ENCODE measurements at places on chromosomes 11 and 22.

DNA sequence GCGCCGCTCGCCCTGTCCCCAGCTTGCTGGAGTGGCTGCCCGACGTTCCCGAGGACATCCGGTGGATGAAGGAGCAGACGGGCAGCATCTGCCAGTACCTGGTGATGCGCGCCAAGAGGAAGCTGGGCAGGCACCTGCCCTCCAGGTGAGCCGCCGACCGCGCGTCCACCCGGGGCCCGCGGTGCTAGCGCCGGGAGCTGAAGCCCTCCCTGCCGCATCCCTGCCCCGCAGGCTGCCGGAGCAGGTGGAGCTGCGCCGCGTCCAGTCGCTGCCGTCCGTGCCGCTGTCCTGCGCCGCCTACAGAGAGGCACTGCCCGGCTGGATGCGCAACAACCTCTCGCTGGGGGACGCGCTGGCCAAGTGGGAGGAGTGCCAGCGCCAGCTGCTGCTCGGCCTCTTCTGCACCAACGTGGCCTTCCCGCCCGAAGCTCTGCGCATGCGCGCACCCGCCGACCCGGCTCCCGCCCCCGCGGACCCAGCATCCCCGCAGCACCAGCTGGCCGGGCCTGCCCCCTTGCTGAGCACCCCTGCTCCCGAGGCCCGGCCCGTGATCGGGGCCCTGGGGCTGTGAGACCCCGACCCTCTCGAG, 3.3 kb upstream of the CRACR2B start:
- no peak for DNase-seq

DNA sequence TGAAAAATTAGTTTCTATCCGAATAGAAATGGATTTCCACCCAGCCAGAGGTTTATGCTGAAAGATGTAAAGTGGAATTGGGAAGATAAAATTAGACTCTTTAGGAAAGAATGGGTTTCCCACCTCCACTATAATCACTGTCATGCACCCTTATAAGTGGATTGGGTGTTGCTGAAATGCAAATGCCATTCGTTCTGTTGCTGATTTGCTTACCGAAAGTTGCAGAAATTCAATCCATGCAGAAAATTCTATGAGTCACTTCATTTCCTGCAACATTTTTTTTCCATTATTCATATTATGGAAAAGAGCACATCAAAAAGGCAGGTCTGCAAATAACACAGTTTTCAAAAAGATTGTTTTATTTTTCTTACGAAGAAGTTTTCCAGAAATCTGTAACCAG, 65.6 kb downstream of the LDLRAD3 start:
- DNase-seq, result no peak

- DNase-seq, result no peak
Measured at GRCh38 chr11:68430801-68431200, 29.8 kb upstream of the PPP6R3 start.

GRCh38 chr11:7383406-7383805, 101.9 kb upstream of the OLFML1 start:
- DNase-seq, result no peak

DNA sequence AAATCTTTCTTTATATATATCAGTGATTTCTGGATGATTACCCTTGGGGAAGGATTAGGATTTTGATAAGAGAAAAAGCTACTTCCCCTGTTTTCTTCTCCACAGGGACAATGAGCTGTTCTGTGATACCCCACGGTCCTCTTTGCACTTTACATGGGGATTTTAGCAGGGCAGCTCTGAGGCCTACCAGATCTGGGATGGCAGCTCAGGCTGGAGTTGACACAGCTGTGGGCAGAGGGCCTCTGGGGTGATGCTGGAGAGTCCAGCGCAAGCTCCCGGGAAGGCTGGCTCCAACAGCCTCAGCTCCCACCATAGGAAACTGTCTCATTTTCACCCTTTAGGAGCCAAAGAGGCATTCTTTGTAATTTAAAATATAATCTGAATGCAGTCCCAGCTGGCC, 383.8 kb upstream of the NARS2 start:
- no peak for DNase-seq

DNA sequence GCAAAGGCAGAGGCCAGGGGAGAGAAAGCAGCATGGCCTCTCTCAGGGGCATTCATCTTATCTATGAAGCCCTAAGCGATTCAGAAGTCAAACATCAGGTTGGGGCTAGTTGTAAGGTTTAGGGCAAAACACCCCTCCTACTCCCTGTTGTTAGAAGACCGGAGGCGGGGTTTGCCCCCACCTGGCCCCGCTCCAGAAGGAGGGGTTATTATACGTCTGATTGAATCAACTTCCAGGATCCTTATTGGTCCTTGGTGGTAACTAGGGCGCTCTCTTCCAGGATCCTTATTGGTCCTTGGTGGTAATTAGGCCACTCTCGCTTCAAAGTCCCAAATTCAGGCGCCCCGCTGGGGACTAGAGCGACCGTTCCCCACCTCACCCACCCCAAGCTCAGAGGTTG, 12.1 kb upstream of the SMTN start:
- no peak for DNase-seq

DNA sequence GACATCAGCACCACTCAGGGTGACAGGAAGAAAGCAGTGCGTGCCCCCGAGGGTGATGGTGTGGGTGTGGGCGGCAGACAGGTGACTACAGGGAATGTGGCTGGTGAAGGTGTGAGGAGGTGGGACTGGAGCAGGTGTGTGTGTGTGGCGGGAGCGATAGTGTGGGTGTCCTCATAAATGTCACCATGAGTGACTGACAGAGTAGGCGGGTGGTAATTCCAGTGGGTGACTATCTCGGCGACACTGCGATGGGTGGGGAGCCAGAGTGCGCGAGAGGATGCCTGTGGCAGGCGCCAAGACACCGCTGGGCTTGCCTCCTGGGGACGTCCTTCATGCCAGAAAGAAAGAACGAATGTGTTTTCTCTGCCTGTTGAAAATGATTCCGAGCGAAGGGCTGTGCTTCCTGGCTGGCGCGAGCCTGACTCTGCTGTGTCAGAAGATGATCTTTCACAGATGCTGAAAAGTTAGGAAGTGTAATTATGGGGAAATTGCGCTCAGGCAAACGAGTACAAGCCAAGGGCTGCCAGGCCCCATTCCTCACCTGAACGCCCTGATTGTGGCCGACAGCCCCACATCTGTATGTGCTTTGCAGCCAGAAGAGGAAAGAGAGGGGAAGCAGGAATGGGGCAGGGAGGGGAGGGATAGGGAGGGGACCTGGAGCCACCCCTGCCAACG, 98.8 kb upstream of the CD82 start:
- DNase-seq, result no peak

GRCh38 chr22:35918456-35918855, 110.2 kb downstream of the RBFOX2 start:
- DNase-seq, result no peak

GRCh38 chr11:123477205-123477907, 47.3 kb downstream of the GRAMD1B start:
- no peak for DNase-seq

GRCh38 chr11:70070706-70071105, 7.4 kb upstream of the ANO1 start:
- DNase-seq, result no peak

GRCh38 chr11:78355309-78355705, 62.3 kb downstream of the GAB2 start:
- DNase-seq, result no peak

DNA sequence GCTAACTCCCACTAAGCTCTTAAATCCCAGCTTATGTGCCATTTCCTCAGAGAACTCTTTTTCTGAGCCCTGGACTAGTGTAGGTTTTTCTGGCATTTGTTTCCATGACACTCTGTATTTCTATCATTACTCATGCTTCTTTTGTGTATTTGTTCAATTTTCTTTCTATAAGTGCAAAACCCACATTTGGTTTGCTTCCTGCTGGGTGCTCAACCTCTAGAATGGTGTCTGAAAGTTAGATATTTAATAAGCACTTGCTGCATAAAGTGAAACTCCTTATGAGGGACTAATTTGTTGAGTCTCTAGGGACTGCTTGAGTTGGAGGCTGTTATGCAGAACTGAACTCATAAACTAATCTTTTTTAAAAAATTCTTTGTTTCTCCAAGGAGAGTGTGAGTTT, 68.6 kb downstream of the SYT9 start:
- no peak for DNase-seq

DNA sequence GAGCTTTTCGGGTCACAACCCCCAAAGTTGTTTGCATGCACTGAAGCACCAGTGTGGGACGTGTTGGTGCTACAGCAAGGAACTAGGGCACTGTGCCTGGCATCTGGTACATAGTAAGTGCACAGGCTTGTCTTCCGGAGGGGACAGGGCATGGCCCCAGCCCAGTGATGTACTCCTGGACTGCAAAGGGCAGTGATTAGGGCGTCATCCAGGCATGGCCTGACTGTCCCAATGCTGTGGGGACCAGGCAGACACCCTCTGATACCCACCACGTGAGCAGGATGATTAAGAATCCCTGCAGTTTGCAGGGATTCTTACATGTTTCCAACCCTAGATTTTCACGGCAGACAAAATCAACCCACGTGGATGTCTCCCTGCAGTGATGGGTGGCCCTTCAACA, 50.0 kb upstream of the RFPL3 start:
- DNase-seq, result no peak

- DNase-seq, result peak; percentile 77
Measured at GRCh38 chr11:85663753-85664614, 945 bp downstream of the CREBZF start.

- no peak for DNase-seq
Measured at GRCh38 chr11:95517453-95517852, 272.1 kb downstream of the FAM76B start.

- DNase-seq, result no peak
Measured at GRCh38 chr11:70668204-70669202, 270.2 kb downstream of the CTTN start.

GRCh38 chr11:11366793-11367192, 13.7 kb upstream of the CSNK2A3 start:
- no peak for DNase-seq

DNA sequence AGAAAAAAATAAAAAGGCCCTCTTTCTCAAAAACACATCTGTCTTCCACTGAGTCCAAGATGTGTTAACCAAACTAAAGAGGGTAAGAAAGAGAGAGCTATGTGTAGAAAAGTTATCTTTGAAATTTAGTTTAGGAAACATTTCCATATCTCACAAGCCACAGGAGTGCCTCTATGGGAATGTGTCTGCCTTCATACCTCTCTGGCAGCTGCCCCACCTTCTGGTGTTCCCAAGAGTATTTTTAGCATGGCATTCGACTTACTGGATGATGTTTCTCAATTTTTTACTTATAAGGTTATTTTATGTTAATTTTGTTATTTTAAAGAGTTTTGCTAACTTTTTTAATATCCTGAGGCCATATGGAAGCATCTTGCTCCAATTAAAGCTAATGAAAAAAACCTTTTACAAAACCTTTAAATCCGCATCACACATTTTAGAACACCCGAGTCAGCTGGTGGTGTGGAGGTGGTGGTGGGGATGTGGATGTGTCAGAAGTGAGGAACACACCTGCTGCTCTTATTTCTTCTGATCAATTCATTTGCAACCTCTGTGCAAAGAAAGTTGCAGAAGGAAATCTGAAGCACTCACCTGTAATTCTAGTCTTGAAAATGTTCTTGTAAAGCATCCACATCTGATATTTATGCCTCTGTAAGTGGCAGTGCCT, 112.2 kb downstream of the NCAM1 start:
- DNase-seq, result no peak

DNA sequence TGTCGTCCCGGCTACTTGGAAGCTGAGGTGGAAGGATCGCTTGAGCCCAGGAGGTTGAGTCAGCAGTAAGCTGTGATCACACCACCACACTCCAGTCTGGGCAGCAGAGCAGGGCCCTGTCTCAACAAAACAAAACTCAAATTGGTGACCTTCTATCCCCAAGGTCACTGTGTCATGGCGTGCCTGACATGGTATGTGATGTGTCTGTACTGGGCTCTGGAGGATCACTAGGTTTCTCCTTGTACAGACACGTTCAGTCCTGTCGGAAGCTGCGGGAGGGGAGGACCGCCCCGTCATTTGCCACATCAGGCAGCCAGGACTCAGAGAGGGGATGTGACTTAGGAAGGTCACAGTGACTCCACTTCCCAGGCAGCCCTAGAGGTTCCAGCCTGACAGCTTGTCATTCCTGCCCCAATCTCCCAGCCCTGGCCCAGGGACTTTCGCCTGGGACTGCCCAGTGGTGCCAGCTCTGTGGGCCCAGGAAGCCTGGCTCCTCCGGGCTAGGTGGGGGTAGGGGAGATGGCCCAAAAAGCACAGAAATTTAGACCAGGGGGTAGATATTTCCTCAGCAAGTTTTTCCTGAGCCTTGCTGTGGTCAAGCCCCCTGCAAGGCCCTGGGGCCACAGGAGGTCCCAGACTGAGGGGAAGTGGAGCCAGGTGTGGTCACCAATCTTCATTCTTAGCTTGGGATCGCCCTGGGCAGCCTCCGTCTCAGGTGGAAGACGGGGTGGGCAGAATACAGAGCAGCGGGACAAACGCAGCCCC, 53.2 kb downstream of the TRIOBP start:
- DNase-seq, result no peak

DNA sequence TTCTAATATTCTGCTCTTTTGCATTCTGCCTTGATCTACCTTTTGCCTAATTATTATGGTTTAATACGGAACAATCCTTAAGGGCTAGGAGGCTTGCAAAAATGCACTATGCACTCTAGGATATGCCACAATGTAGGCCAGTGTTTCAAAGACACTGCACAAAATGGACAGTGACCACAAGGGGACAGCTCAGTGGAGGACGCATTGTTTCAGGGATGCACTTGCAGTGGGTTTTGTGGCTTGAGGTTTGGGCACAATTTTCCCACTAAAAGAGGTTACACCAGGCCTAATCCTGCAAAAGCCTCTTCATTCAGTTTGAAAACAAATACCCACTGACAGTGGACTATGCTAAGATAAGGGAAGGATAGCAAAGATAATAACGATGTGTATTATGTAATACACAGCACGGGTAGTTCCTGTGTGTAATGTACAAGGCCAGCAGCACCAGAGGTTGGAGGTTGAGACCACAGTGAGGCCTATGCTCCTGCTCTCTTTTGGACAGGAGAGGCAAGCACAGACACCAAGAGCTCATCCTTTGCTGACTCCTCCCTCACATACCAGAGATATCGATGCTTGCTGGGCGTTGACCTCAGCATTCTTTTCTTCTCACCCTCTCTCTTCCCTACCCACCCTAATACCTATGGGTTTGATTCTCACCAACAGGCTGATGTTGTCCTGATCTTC, 12.7 kb downstream of the MAP6 start:
- no peak for DNase-seq

DNA sequence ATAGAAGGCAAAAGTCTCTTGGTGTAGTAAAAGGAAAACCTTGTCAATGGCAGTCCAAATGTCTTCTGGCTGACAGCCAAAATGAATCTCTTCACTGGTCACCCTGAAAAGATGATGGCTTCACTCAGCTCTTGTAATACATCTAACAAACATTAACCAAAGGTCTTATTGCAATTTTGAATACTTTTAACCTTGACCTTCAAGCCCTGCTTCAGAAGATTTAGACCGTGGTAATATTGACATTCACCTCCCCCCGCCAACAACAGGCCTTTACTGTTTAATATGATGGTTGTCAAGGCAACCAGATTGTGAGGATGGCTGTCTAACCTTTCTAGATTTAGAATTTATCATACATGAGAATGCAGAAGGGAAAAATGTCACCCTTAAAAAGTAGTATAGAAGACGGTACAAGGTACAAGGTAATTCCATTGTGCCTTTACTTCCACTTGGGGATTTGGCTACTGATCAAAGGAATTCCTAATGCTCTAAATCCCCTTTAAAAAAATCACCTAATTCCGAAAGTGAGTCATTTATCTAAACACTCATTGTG, 342.3 kb downstream of the LARGE1 start:
- no peak for DNase-seq
